ENCODE measurements at places on chromosomes 3 and 15.

DNA sequence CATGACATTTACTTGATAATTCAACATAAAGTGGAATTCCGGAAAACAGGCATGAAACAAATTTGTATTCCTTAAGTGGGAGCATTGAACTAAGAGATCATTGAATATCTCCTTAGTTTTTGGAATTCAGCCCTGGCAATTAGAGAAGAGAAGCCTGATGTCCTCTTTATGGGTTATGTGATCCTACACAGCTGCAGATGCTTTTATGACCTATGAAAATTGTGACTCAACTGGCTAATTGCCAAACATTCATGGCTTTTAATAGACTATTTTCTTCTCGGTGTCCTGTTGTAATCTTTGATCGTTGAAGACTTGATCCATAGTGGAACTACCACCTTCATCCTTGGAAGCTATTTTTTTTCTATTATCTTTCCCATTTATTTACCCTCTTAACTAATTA, 46.1 kb downstream of the AGBL1 start:
- DNase-seq = no peak

DNA sequence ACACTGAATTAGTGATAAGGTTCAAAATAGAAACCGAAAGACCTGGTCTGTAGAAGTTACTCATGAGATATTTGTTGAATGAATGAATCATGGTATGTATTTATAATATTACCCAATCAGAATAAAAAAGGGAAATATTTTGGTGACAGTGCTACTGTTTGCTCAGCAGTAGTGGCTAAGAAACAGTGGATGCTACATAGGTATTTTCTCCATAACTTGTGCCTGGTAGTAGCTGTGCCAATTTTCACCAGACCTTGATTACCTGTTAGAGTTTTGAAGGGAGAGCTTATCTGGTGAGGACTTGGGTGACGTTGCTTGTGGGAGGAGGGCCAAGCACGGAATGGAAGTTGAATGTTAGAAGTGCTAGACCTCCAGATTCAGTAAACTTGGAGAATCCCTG, 14.3 kb downstream of the LIMD1 start:
- no peak for DNase-seq

- no peak for DNase-seq
Observed at GRCh38 chr15:47744496-47744895, 27.2 kb downstream of the SEMA6D start.

DNA sequence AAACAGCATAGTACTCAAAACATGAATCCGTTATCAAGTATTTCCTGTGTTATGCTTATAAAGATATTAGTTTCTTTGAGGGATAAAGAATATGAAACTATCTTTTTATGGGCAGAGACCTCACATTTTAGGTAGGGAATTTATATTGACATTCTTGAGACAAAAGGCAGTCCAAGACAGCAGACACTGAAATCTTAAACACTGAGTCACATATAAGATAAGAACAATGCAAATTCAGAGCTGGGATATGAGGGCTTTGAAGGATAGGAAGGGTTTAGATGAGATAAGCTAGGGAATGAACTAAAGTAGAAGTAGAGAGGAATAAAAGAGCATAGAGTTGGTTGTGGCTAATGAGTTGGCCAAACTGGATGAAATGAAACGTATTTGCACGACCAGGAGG, 58.4 kb downstream of the ASTE1 start:
- DNase-seq = no peak

GRCh38 chr15:70111203-70112073, 13.7 kb upstream of the TLE3 start:
- no peak for DNase-seq

- no peak for DNase-seq
Observed at GRCh38 chr3:14691239-14691638, 16.3 kb downstream of the C3orf20 start.

DNA sequence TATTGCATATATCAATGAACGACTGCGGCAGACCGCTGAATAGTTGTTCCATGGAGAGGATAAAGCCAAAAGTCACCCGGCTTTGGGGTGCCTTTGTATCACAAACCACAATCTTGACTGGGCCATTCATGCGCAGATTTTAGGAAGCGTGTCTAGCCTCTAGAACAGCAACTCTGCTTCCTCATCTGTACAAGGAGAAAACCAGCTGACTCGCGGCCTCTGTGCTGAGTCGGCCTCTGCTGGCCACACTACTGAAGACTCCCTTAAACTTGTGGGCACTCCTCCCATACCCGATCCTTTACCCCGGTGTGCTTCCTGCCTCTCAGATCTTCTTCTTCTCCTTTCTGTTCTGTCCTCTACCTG, 872 bp downstream of the DLEC1 start:
- DNase-seq = no peak

DNA sequence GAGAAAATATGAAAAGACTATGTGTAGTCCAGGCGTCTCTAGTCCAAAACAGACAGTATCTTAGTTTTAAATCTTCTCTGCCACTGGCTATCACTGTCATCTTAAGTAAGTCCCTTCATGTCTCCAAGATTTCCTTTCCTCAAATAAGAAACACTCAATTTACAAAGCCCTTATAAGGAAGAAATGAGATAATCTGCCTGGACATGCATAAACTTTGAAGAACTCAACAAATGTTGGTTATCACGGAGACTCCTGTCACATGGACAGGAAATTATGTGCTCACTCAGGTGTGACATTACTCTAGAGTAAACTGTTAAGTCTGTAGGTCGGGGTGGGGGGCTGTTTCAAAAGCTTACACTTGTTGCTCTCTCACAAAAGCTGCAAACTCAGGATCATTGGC, 91.9 kb downstream of the IMPG2 start:
- no peak for DNase-seq

- no peak for DNase-seq
Observed at GRCh38 chr3:69092030-69092516, 7.3 kb downstream of the ARL6IP5 start.

DNA sequence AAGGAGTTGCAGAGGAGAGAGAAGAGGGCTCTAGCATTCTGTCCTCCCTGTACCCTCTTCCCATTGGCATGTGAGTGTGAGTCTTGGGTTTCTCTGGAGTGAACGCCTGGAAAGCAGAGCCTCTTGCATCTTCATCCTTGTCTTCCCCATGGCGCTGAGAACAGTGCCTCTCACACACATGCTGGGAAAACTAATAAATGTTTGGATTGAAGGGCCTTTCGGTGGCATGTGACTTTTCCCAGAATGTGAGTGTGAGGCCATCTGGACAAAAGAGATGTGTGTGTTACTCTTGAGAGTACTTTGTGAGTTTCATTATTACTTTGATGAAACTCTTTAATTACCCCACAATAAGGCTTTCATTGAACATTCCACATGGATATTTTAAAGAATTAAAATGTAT, 122.3 kb downstream of the MITF start:
- DNase-seq = no peak

- peak; percentile 19 for DNase-seq
Observed at GRCh38 chr15:66774001-66774814, 72.2 kb downstream of the SMAD6 start.

GRCh38 chr3:3177861-3178497, 1.5 kb downstream of the CRBN start:
- DNase-seq = no peak

GRCh38 chr3:183274609-183275008, 21.6 kb downstream of the B3GNT5 start:
- DNase-seq = no peak

DNA sequence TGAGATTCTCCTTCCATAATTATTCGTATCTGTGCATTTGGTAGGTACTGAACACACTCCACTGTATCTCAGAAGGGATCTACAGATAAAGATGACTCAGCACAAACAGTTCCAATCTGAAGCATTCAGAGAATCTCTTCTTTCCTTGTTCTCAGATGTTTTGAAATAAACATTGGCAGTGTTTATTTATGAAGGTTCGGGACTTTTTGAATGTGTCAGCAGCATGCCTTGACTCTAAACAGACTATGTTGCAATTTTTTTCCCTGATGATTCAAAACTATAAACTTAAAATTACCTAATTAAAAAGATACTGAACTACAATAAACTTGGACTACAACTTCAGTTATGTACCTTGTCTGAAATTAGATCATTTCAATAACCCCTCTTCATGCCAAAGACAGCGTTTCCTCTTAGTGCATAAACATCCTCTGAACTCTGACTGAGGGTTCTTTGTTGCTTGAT, 612.9 kb upstream of the TBL1XR1 start:
- DNase-seq = no peak

- no peak for DNase-seq
Observed at GRCh38 chr15:39942753-39943150, 8.8 kb downstream of the EIF2AK4 start.

DNA sequence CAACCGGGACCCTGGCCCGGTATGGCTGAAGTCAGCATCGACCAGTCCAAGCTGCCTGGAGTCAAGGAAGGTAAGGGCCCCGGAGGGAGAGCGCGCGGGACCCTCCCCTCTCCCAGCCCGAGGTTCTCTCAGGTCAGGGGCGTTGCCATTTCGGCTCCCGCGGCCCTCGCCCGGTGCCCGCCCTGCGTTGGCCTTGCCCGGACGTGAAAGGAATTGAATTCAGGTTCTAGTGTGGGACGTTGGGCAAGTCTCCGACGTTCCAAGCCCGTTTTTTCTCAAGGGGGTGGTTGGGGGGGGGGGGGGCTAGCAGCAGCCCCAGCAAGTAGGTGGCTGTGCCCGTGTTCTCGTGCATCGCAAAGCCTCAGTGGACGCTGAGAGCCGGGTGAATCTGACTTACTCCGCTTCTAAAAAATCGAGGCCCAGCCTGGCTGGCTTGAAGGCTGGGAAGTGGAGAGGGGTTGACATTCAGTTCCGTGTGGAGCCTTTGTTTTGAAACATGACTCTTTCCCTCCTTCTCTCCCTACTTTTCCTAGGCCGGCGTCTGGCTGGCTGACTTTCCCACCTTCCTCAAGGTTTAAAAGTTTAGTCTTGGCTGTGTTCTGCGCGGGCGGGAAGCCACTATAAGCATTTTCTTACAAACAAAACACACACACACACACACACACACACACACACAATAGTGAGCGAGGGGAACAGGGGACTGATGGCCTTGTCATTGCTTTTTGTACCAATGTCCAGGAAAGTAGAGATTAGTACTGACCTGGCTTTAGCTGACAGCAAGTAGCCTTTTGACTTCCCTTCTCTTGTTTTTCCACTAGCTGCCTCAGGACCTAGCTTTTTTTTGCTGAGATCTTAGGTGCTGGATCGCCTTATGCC, at the start of gene UTS2B:
Gene UTS2B, minus strand, starts transcription at position 873 of the 876 bp plus-strand sequence. CDS start 48,337 bp downstream, outside the sequence.
- peak; percentile 19 for DNase-seq

- DNase-seq = no peak
Observed at GRCh38 chr3:103968751-103969150, 1398.0 kb upstream of the ALCAM start.

DNA sequence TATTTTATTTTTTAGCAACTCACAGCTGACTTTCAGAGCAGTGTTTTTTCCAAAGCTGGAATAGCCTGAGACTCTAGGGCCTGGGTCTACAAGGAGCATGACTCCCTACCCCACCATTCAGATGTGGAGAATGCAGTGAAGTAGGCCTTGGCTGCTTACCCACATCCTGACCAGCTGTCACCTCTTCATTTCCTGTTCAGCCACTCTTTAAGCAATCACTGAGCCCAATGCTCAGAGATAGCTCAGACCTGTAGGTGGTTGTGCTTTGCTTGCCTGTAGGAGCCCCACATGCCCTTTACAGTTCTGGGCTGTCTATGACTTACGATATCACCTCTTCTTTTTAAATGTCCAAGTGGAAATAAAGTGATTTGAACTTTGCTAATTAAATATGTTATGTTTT, 148.1 kb downstream of the NEK11 start:
- DNase-seq = no peak

- DNase-seq = no peak
Observed at GRCh38 chr3:193640165-193640715, 47.2 kb downstream of the OPA1 start.

GRCh38 chr3:27677565-27677964, 44.6 kb downstream of the EOMES start:
- no peak for DNase-seq

DNA sequence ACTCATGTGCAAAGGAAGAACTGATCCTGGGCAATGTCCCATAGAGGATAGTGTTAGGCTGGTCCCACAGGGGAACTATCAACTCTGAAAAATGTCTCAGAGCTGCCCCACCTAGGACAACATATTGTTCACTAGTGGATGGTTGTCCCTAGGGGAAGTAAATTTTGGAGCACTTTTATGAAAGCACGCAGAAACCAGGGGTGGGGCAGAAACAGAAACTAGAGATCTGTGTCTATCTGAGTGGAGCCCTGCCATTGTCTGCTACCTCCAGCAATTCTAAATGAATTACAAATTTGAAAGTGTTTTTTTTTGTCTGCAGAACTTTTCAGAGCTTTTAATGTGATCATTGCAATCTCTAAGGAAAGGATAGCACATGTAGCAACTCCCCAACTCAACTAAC, 357.1 kb upstream of the PROK2 start:
- no peak for DNase-seq

- no peak for DNase-seq
Observed at GRCh38 chr15:40775740-40776536, 6.2 kb downstream of the C15orf62 start.

GRCh38 chr15:56797720-56798275, 64.5 kb upstream of the ZNF280D start:
- no peak for DNase-seq

- no peak for DNase-seq
Observed at GRCh38 chr3:10334459-10334858, 13.5 kb upstream of the SEC13 start.

DNA sequence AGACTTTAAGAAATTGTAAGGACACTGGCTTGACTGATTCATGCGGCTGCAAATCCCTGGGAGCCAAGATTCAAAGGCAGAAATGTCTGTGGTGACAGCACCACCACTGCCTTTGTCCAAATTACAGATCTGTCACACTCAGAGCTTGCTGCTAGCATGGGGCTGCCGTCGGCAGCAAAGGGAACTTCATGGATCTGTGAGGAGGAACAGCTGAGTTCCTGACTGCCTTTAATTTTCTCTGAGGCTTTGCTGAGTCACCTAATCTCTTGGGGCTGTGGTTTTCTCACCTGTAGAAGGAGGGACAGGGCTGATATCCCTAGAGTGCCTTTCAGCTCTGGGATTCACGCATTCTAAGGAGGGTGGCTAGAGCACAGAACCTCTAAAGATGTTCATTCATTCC, 4.1 kb upstream of the PAK6 start:
- no peak for DNase-seq

DNA sequence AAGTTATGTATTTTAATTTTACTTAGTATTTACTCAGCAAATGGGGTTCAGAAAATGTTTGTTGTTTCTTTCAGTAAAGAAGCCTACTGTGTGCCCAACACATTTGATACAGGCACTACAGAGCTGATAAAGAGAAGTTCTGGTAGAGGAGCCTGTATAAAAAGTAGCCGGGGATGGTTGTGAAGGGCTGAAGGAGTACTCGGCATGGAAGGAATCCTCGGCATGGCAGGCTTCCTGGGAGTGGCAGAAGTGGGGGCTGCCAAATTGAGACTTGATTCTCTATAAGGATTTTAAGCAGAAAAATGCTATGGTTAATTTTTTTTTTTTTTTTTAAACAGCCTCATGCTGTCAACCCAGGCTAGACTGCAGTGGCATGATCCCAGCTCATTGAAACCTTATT, 9.3 kb downstream of the ARL13B start:
- no peak for DNase-seq

All from GOT3 (cell line).